ENCODE measurements at places on chromosomes 3 and 15. TPM values are rescaled to one million over a fixed set of nuclear protein-coding genes. Genes with fewer than 3 reads are reported as not detected.
A peak's percentile ranks its signal among the peaks of the same experiment; 100 is the strongest.

GRCh38 chr3:186886202-186886981, 43.9 kb downstream of the ADIPOQ start:
- no peak for DNase-seq

GRCh38 chr3:23859012-23859743, 53.4 kb downstream of the UBE2E1 start:
- no peak for DNase-seq

DNA sequence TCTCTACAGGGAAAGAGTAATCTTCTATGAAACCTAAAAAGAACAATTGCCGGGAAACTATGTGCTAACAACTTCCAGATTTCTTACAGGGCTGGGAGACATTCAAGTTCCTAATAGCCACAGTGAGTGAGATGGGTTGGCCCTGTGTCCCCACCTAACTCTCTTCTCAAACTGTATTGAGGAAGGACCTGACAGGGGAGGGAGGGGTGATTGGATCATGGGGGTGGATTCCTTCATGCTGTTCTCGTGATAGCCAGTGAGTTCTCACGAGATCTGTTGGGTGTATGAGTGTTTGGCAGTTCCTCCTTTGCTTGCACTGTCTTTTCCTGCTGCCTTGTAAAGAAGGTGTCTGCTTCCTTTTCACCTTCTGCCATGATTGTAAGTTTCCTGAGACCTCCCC, 958.7 kb downstream of the AGBL1 start:
- no peak for DNase-seq

POTEB gene
- not detected for total RNA-seq

PARP3 gene
- 29.7 TPM for total RNA-seq

GRCh38 chr15:49492830-49493229, 69.8 kb downstream of the FGF7 start:
- DNase-seq = no peak

- DNase-seq = no peak
Measured at GRCh38 chr3:47813551-47814177, 10.7 kb downstream of the DHX30 start.

PP2D1 gene
- total RNA-seq = not detected

GRCh38 chr15:68271854-68272471, 5.6 kb upstream of the FEM1B start:
- DNase-seq = no peak

FHIT gene
- total RNA-seq = 14.9 TPM

DNA sequence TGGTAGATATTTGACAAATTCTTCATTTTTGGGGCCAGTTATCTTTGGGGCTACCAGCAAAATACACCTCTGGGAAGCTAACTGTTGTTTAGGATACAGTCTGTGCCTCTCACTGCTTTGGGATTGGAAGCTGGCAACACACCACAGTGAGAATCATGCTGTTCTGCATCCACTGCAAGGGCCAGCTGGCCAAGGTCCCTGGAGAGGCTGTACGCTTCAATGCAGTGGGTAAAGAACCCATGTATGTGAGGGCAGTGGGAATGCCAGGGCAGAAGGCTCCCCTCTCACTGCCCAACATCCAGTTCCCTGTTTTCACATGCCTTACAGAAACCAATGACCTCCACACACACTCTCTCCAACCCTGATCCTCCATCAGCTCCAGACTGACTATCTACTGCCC, 20.1 kb downstream of the ZDHHC3 start:
- DNase-seq = no peak

- no peak for DNase-seq
Measured at GRCh38 chr3:147215660-147216059, 190.7 kb downstream of the ZIC4 start.

MEX3B gene
- 2.1 TPM for total RNA-seq

DNA sequence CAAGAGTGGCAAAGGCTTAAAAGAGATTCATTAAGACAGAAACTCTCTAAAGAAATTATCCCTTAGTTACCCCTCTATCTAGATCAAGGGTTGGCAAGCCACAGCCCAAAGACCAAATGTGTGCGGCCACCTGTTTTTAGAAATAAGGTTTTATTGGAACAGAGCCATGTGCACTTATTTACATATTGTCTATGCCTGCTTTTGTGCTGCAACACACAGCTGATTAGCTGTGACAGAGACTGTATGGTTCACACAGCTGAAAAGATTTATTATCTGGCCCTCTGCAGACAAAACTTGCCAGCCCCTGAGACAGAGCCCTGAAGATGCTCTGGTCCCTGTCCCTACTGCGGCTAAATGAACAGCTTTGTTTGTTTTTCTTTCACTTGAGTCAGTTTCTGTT, 88.1 kb downstream of the ADAMTS9 start:
- DNase-seq = no peak

DNA sequence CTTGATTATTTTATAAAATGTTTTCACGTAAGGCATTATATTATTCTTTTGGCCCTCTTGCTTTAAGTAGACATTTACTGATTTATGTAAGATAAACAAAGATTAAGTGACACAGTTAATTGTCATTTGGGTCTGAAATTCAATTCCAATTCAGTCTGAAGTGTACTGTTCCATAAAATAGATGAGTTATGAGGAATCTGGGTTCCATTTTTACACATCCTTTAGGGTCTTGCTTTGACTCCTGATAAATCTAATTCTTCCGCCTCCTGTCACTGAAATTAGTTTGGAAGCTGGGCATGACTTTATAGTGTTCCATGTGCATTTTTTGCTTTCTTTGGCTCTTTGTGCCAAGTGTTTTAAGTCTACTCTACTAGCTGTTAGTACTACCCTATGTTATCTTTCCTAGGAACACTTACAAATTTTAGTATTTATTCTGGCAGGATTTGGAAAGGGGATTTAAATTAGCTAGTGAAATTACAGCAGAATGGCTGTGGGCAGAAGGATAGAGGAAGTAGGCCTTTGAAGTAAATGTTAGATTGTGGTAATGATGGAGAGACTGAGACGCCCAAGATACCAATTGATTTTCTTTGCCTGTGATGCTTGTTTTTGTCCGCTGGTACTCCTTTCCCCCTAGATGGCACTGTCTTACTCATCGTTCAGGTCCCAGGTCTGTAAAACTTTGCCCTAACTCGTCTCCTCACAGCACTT, 14.3 kb downstream of the ARL8B start:
- DNase-seq = no peak

DNA sequence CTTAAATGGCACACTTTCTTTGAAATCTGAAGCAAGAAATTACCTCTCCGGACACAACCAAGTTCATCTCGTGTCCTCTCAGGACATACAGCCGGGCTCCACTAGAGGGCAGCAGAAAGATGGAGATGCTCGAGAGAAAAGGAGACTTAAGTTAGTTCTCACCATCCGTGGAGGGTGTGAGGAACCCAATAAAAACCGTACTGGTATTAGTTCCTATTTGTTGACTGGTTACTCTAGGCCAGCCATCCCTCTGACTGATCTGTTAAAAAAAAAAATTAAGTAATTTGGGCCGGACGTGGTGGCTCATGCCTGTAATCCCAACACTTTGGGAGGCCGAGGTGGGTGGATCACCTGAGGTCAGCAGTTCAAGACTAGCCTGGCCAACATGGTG, 7.9 kb upstream of the CYP11A1 start:
- peak; percentile 92 for DNase-seq

VEPH1 gene
- 19.6 TPM for total RNA-seq

DNA sequence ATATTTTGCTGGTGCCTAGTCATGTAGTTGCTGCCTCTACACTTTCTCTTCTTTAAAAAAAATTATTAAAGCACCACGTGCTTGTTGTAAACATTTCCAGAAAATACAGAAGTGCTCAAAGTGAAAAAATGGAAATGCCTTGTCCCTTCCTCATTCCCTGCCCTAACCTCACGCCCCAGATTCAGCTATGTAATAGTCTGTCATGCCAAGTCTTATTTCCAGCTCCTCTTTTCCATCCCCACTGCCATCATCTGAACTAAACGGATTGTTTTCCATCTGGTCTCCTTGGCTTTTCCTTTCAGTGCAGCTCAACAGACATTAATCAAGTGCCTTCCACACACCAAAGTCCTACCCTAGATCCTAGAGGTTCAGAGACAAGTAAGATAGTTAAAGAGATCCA, 15.5 kb downstream of the ZNF774 start:
- DNase-seq = no peak

GRCh38 chr3:118809696-118810498, 224.7 kb downstream of the IGSF11 start:
- DNase-seq = no peak

DNA sequence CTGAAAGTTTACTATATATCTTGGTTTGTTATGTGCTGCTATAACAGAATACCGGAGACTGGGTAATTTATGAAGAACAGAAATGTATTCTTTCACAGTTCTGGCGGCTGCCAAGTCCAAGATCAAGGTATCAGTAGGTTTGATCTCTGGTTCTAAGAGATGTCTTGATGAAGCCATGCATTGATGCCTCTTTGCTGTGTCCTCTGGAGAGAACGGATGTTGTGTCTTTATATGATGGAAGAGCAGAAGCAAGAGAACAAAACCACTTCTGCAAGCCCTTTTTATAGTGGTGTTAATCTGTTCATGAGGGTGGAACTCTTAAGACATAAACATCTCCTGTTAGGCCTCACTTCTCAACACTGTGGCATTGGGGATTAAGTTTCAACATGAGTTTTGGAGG, 62.7 kb downstream of the TCF12 start:
- no peak for DNase-seq

DNA sequence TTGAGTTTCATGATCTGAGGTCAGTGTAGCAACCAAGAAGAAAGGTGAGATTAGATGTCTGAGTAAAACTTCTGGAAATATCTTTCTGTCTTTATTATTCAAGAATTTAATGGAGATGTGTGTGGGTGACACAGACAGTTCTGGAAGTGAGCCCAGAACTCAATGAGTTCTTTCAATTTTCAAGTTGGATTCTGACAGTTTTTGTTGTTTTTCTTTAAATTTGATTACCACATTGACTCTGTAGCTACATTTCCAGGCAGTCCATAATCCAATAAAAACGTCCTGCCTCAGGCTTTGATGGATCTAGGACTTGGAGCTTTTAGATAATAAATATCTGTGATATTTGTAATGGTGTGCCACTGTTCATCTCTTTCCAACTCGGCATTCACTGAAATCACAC, 3.9 kb upstream of the PARP14 start:
- DNase-seq = no peak

PRSS50 gene
- not detected for total RNA-seq

CPNE4 gene
- not detected for total RNA-seq

DNA sequence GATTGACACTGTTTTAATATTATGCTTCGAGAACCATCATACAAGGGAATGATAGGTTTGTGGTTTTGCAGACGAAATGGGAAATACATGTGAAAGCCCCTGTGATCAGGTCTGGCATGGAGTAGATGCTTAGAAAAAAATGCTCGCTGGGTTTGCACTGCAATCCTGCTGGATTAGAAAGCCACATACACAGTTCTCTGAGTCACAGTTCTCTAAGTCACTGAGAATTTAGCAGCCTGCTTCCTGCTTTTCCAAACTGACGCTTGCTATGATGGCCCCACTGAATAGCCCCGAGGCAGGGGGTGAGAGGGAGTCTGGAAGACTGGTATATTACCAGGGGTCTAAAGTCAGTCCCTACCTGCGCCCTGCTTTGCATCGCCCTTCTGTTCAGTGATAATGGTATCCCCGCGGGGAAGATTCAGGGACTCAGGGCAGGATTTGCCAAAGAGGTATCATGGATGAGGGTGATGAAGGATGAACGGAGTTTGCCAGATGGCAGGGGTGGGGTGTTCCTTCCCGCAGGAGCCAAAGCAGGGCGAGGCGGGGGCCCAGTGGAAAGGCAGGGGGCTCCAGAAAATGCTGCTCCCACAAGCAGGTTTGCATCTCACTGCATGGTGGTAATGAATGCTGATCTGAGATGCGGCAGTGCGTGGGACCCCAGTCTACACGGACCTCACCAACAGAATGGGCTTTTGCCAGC, 82.3 kb downstream of the IQSEC1 start:
- DNase-seq = peak; percentile 65

- DNase-seq = no peak
Measured at GRCh38 chr3:153330901-153331300, 168.9 kb downstream of the RAP2B start.

GOLGA8M gene
- total RNA-seq = 1.8 TPM

GRCh38 chr3:73212683-73213082, 151.2 kb downstream of the EBLN2 start:
- no peak for DNase-seq
